Urinary bladder (tissue), 4 donors: ENCODE measurements at places on chromosomes 6 and 20. TPM values are rescaled to one million over a fixed set of nuclear protein-coding genes. Genes with fewer than 3 reads are reported as not detected.

GRCh38 chr6:128252341-128253176, 267.8 kb downstream of the PTPRK start:
- DNase-seq, result no peak

DNA sequence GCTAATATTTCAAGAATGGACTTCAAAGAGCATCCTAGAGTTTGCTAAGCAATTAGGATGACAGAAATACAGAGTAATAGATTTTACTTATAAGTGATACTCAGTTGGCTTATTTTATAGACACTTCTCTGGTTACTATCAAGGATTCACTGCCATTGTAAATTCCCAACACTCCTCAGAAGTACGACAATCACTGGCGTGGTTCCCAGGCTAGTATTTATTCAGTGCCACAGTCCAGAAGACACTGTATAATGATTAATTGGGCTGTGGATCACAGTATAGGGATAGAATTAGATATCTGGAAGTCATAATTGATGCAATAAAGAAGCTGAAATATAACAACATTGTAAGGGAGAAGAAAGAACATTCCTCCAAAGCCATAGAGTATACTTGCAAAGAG, 15.7 kb downstream of the MANEA start:
- no peak for DNase-seq

The PDRG1 gene
- 2.9 TPM for total RNA-seq

DNA sequence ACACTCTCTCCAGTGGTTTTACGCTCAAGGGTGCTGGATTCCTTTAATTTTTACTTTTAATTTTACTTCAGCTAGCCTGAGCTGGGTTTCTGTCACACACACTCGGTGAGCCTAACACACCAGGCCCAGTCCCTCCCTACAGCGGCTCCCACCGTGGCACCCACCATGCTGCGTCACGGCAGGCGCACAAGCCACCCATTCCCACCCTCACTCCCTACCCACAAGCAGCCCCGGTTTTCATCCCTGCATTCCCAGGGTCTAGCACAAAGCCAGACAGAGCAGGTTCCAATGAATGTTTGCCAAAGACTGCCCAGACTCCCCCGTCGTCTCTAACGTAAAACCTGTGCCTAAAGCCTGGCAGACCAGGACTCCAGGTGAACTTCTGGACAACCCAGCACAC, 50.3 kb downstream of the MYH7B start:
- no peak for DNase-seq

DNA sequence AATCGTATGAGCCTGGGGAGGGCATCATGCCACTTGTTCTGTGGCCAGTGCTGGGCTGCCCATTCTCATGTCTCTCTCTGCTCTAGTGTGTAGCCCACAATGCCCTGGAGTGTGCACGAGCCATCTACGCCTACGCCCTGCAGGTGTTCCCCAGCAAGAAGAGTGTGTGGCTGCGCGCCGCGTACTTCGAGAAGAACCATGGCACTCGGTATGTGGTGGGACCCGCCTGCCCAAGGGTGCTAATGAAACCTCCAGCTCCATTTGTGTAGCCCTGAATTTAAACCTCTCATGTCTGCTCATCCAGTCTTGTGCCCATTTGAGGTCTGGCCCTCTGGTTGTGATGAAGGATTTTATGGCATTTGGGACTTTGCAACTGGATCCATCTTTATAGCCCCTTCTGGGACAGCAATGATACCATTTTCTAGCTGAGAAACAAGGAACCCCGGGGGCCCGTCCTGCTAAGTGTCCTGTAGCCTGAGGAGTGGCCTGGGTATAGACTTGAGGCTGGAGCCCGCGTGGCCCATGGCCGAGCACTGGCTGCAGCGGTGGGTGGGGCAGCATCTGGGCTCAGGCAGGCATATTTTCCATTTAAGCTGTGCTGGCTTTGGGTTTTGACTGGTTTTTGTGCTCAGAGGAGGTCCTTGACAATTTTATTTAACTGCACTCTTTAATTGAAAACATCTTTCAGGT, 13.2 kb upstream of the C20orf204 start:
- no peak for DNase-seq

The EYS gene
- 4.4 TPM for total RNA-seq

DNA sequence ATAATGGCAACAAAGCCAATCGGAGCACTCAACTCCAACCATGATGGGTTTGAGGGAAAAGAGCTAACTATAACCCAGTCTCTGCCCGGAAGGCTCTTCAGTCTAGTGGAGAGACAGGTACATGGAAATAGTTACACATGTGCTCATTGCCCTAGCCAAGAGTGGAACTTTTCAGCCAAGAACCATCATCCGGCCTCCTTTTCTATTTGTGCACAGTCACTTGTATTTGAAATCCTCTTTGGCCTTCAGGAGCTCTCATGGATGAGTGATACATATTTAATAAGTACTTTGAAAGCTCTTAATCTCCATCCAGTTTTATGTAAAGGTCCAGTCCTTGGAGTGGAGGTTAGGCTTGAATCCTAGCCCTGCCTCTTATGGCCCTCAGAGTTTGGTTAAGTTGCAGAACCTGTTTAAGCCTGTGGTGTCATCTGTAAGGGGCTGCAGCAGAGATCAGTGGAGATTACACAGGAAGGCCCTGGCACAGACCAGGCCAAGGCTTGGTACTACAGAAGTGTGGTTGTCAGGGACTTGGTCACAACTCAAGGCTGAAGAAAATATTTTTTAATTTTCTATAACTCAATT, 72.3 kb upstream of the SMLR1 start:
- no peak for DNase-seq
